ENCODE measurements at places on chromosomes 1 and 21.

GRCh38 chr1:25769625-25770383 is 30.2 kb upstream of the SELENON start:
- DNase-seq: no peak

DNA sequence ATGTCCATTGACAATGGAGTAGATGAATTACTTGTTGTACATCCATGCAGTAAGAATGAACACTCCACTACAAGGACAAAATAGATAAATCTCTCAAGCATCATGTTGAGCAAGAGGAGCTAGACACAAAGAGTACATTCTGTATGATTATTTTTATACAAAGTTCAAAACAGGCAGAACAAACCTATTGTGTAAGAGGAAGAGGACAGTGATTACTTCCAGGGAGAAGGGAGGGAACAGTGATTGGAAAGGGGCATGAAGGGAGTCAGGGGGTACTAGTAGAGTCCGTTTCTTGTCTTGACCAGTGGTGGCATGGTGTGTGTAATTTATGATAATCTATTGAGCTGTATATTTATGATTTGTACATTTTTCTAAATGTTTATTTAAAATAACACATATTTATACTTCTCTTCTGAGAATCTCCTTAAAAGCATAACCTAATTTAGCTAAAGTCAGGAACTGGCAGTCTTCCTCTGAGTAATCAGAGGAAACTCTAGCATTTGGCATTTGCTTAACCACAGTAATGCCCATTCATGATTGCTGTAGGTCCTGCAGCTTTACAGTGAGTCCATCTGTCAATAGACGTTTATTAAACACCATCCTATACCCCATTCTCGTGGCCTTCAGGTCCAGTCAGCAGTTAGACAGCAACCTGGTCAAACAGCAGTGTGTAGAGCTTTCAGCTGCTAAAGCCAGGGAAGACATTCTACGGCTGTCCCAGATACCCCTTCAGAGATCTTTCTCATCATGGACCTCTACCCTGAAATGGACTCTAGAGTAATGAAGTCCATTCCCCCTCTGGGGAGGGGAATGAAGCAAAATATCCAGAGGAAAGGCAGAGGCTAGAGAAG is 114.1 kb upstream of the GALNT2 start:
- no peak for DNase-seq

- DNase-seq: no peak
These were observed 4.9 kb downstream of the ASPM start for GRCh38 chr1:197141575-197141974.

DNA sequence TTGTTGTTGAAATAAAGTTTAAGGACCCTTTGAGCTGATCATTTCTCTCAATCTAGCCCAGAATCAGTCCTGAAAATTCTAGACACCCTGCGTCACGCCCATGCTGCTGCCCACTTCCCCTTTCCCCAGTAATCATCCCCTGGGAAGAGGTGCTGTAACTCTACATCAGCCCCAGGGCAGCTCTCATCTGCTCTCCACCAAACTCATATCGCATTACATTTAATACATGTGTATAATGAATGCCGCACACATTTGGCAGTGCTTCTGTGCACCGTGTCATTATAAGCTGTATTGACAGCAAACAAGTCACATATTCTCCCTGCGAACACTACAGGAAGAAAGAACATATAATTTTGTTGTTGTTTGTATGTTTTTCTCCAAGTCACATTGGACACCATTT is 539.7 kb upstream of the DAB1 start:
- no peak for DNase-seq

DNA sequence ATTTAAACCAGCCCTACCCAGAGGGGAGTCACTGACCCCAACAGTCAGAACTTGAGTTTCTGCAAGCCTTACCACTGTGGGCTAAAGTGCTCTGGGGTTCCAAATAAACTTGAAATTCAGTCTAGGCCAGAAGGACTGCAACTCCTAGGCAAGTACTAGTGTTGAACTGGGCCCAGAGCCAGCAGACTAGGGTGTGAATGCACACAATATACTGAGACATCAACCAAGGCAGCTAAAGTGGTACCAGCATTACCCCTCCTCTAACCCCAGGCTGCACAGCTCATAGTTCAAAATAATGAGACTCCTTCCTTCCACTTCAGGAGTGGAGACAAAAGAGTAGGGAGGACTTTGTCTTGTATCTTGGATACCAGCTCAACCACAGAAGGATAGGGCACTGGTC is 18.9 kb upstream of the IL20 start:
- DNase-seq: no peak

DNA sequence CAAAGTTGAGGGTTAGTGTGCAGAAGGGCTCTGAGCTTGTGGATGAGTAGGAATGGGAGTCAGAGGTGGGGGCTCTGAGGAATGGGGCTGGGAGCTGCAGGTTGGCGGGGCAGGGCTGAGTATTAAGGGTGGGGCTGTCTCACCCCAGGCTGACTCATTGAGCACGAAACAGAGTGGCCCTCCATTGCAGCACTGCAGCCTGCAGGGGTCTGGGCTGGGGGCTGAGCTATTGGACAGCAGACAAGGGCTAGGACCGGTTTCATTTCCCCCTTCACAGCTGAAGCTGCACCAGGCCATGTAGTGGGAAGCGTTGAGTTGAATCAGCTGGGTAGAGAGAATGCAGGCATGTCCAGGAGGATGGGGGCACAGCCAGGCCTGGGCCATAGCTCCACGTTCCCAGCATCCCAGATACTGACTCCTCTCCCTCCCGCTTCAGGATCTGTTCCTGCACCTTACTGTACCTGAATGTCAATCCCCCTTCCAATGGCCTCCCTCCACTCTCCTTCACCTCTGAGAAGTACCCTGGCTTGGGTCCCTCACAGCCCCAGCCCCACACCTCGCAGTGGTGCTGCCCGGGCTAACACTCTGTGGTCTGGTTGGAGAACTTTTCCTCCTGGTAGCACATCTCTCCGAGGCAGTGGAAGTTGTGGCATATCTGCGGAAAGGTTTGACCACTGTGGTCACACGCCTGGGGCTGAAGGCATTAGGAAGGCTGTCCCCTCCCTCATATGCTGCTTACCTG is 4.4 kb upstream of the INPP5B start:
- no peak for DNase-seq

GRCh38 chr1:174191349-174191862 is 32.1 kb downstream of the RABGAP1L start:
- DNase-seq: no peak

GRCh38 chr1:226737819-226738420 is 1.2 kb downstream of the ITPKB start:
- DNase-seq: no peak

DNA sequence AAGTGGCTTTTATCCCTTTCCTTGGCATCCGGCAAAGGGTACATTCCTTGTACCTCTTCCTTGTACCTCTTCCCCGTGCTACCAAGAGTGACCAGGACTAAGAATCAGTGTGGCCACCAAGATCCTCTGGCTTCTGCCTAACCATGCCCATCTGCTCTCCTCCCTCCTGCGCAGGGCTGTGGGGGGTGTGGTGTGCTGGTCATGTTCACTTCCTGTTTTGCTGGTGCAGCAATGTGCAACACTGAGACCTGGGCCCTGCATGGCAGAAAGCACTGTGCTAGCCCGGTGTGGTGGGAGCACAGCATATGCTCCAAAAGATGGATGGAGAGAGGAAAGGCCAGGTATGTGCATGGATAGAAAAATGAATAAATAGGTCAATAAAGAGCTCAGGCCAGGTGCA is 33.3 kb upstream of the TENT5C start:
- DNase-seq: no peak

- DNase-seq: no peak
These were observed 652 bp downstream of the ARL8A start for GRCh38 chr1:202143768-202144401.

DNA sequence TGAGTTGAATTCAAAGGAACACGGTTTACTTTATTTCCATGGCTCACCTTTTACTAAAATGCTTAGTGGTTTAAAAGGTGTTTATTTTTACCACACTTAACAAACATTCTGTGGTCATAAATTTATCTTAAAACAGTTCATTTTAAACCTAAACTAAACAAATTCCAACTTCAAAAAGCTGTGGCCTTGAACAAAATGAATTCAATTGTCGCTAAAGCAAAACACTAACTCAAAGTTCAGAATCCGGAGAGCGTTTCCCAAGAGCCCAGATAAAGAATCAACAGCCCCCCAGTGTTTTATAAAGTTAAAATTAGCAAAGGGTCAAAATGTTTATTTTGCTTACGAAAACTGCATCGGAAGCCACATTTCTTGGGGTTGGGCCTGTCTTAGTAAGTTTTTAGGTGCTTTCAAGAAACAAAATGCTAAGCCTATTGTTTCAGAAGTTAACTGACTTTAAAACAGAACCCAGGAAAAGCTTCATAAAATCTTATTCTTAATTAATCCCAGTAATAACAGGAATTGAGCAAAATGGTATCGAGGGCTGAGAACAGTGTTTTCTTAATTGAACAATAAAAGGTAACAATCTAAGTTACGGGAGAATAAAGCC is 1.3 kb downstream of the PUM1 start:
- no peak for DNase-seq

DNA sequence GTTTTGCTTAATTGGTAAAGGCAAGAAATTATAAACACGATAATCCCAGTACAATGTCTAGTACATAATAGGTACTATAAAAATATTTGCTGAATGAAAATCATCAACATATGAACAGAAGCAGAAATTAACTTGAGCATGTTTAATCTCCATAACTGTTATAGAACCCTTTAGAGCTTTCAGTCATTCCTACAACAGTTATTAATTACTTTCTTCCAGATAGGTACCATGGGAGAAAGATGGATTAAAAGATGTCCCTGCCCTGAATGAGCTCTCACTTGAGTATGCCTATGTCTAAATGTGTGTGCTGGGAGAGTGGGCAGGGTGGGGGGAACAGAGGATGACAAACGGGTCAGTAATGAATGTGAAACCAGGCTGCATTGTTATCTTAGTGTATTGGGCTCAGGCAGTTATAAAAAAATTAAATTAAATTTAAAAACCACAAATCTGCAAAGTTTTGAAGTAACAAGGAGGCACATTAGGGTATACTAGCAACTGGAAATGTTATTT is 2.4 kb downstream of the EPS15 start:
- no peak for DNase-seq

DNA sequence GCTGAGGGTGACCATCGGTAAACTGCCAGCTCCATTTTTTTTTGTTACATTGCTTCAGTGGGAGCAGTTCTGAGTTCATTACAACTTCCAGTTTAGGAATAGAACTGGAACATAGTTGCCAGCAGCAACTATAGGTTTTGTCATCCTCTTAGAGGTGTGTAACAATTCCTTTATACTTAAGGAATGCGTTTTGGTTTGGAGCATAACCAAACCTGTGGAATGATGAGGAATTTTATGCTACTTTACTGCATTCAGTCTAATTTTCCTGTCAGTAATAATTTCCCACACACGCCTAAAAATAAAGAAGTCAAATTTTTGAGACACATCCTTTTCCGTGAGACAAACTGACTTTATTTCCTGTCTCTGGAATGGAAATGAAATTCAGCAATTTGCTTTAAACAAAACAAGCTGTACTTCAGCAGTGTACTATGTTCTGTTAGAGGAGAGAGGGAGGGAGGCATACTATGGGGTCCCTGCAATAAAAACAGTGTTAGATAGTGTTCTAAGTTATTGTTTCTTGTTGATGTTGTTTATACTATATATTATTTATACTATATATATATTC is 4.8 kb upstream of the AMPD1 start:
- DNase-seq: no peak

DNA sequence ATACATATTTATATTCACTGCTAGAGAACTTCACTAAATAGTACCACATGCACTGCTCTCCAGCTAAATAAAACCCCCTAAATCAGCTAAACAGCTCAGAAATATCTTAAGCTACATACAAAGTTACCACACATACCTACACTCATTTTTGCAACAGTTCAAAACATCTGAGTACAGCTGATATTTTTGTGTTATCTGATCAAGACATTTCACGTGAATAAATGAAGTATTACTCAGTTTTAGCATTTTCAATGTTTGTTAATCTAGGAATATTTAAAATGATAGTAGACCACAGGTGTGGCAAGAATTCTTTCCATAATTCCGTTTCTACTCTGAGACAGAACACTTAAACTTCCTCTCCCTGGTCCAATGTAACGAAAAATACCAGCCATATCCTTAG is 20.8 kb downstream of the EVI5 start:
- DNase-seq: no peak

- DNase-seq: no peak
These were observed 16.6 kb upstream of the GBP6 start for GRCh38 chr1:89347296-89347695.

- no peak for DNase-seq
These were observed 163.5 kb downstream of the NFIA start for GRCh38 chr1:61245696-61246400.

DNA sequence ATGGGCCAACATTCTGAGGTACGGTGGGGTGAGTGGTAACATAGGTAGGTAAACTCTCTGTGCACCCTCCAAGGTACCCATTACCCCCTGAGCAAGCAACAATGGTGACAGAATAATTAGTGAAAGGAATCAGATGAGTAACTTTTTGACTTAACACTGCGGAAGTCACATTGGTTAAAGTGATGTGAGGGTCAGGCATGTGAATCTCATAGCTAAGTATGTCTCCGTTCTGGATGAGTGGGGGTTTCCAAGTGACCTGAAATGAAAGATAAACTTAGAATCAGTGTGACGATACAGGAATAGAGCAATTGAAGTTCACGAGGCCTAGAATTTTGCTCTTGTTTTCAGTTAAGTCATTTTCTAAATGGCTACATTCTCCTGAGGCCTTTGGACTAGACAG is 311.7 kb downstream of the KCTD3 start:
- DNase-seq: no peak

DNA sequence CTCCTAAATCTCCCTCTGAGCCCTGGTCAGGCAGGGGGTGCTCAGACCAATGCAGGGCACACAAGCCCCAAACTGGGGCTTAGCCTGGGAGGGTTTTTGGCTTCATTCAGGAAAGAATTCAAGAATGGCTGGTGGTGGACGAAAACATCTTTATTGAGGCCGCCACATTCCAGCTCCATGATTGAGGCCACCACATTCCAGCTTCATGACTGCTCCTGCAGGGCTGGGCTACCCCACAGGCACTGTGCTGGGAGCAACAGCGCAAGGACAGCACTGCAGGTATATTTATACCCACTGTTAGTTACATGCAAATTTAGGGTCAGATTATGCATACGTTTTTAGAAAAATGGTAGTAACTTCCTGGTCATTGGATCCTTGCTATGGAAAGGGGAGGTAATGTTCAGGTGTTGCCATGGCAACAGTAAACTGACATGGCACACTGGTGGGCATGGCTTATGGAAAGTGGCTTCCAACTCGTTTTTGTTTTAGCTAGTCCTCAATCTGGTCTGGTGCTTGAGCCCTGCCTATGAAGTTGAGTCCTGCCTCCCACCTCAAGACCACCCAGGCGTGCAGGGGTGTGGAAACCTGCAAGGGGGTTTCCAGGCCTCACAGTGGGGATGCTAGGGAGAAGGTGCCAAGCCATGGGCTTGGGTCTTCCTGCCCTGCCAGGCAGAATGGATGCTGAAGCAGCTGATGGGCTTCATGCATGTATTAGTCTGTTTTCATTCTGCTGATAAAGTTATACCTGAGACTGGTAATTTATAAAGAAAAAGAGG is 348.7 kb upstream of the AJAP1 start:
- no peak for DNase-seq

DNA sequence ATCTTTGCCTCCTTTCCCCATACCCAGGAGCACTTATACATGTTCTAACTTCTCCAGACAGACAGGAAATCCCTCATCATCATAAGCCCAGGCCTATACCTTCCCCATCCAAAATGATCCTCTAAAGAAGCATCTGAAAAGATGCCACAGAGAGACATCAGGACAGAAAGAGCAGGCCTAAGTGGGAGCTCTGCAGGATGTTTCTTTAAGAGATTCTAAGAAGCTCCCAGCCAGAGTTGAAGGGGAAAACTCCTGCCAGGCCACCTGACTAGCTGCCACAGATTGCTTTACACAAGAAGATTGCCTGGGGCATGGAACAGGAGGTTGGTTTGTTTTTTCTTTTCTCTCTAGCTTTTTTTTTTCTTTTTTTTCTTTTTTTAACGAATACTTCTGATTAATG is 275.8 kb downstream of the VAV3 start:
- no peak for DNase-seq
